ENCODE measurements at places on chromosomes 2 and 18.

DNA sequence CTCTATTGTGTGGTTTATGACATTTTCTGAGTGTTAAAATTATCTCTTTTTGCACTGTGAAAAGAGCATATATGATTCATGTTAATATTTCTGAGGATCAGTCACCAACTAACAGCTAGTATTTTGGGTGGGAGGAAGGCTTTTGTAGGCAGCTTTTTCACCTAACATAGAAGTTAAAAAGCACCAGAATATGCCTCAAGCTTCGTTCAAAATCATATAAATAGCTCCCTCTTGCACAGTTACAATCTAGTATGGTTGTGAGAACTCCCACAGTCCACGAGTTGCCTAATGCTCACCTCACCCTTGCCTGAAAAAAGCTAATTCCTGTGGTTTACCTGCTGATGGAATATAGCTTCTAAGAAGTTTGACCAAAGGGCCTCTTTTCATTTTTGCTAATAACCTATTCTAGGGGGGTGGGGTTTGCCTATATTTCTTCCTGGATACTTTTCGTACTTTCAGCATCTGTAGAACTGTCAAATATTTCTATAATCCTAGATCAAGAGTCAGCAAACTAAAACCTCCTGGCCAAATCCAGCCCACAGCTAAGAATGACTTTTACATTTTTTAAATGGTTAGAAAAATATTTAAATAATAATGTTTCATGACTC, 167.1 kb upstream of the FOSL2 start:
- no peak for DNase-seq

DNA sequence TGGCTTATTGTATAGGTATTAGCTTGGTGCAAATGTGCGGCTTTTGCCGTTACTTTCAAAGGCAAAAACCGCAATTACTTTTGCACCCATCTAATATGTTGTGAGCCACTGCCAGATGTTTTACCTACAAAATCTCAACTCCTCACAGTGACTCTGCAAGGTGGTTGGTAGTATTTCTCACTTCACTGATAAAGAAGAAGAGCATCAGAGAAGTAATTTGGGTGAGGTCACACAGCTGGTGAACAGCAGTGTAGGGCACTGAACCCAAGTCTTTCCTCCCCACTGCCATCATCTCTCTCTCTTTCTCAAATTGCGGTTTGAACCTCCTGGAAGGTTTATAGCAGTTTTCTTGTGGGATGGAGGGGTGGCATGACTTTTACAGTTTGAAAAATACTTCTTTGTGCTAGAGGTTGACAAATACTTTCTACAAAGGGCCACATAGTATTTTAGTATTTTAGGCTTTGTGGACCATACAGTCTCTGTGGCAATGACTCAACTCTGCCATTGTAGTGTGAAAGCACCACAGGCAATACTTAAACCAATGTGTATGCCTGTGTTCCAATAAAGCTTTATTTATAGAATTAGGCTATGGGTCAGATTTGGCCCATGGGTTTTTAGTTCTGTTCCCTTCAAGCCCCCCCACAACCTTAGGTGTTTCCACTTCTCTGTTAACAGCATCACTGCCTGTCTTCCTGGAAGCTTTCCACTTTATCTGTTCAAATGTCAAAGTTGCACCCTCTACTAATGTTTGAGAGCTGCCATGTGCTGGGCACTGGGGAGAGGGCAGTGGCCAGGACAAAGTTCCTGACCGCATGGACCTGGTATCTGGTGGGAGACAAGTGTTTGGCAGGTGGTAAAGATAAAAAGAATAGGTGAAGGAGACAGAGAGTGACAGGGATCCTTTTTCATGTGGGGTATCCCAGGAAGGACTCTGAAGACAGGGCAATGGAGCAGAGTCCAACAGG, 30.1 kb downstream of the FHOD3 start:
- DNase-seq, result no peak

- DNase-seq, result no peak
Measured at GRCh38 chr2:238136820-238137537, 1.5 kb upstream of the KLHL30 start.

GRCh38 chr2:173590276-173590861, 235.7 kb downstream of the CDCA7 start:
- no peak for DNase-seq

- no peak for DNase-seq
Measured at GRCh38 chr2:121903037-121903689, 147.7 kb downstream of the TSN start.

DNA sequence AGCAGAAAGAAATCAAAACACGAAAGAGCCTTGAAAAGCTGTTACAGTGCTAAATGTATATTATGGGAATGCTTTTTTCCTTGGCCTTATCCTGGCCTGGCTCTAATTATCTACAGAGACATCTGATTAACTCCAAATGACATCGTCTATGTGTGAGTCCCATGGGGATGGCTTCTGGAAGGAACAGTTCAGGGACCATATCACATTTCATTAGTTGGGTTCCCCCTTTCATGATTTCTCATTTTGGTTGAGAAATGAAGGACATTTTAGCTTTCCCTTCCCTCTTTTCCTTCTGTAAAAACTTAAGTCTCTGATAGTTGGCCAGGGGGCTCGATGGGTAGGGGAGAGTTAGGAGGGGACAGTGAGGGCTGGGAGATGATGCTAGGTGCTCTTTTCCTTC, 116.7 kb downstream of the PRKCE start:
- DNase-seq, result no peak

- DNase-seq, result no peak
Measured at GRCh38 chr2:237139123-237139675, 53.5 kb downstream of the COPS8 start.

DNA sequence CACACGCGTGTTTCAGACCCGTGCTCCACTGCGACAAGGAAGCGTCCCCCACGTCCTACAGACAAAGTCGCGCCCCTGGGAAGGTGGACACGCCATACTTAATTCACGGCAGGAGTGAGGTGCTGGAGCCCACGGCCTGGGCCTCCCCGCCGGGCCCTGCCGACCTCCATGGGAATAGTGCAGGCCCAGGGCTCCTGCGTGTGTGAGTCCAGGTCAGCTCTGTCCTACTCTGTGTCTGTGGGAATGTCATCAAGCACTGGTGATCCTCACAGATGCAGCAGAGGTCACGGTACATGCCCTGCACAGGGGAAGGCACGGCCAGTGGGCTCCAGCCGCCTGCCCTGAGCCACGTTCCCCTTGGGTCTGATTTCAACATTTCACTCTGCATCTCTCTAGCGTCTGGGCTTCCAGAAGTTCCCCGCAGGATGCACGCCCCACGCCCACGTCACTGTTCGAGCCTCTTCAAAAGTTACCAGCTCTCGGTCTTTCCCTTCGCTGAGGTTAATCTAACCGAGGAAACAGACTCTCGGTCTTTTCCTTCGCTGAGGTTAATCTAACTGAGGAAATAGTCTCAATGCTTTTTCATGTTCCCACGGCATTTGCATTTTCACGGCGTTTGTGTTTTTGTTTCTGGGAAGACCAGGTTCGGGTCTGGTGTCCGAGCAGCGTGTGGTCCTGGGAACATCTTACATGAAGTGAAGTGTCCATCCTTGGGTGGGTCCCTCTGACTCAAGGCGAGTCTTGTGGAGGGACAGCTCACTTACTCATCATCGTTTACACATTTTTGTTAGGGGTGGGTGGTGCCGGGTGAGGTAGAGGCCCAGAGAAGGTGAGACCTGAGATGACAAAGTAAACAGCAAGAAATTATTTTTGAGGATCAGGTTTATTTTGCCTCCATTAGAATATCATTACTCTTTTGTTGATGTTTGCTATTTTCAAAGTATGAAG, 157.3 kb upstream of the ALKAL2 start:
- DNase-seq, result peak; percentile 17

- DNase-seq, result no peak
Measured at GRCh38 chr2:66814916-66815315, 380.0 kb downstream of the MEIS1 start.

DNA sequence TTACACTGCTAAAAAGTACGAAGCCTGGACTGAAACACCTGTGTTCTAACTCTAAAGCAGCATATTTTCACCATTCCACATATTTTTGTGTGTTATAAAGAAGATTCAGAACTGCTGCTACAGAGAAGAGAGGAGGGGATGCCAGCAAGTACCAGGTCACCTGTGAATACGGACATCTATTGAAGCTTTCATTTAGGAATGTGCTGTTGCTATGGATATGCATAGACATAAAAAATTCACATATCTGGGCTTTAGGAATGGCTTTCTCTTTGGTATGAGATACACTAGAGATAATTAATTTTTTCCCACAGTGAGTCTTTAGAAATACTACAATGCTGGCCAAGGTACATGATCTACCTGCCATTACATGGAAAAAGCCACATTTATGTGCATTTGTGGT, 238.5 kb downstream of the WDR7 start:
- no peak for DNase-seq

- DNase-seq, result no peak
Measured at GRCh38 chr2:203685789-203686420, 20.5 kb upstream of the CD28 start.

GRCh38 chr2:15982285-15983044, 42.1 kb downstream of the MYCN start:
- DNase-seq, result no peak
